ENCODE measurements at places on chromosomes 11 and 22. TPM values are rescaled to one million over a fixed set of nuclear protein-coding genes. Genes with fewer than 3 reads are reported as not detected.
A peak's percentile ranks its signal among the peaks of the same experiment; 100 is the strongest.

Gene XKR3
- not detected for total RNA-seq

Gene MS4A18
- not detected for total RNA-seq

Gene MMP8
- total RNA-seq = 0.51 TPM

Gene SCO2
- 1.3 TPM for total RNA-seq

Gene TBC1D10A
- total RNA-seq = 11.0 TPM

Gene GGT5
- 4.9 TPM for total RNA-seq

GRCh38 chr11:128336203-128336602 lies 251.2 kb downstream of the ETS1 start:
- no peak for DNase-seq

DNA sequence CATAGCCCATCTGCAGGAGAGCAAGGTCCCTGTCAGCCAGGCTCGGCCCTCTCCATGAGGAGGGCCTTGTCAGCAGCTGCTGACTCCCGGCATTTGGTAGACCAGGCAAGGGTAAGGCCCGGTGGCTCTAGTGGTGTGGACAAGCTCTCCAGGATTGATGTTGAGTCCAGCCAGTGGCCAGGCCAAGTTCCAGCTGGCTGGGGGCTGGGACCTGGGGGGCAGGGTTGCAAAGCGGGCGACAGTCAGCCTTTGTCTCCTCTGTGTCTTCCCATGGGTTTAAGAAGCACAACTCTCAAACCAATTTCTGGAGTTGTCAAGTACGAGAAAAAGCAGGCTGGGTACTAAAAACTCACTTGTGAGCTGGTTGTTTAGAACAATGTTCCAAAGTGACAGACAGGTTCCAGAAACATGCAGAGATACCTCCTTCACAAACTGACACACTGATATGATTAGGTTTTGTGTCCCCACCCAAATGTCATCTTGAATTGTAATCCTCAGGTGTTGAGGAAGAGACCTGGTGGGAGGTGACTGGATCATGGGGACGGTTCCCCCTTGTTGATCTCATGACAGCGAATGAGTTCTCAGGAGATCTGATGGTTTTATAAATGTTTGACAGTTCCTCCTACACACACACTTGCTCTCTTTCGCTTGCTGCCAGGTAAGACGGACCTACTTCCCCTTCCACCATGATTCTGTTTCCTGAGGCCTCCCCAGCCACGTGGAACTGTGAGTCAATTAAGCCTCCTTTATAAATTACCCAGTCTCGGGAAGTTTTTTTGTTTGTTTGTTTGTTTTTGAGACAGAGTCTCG lies 52.3 kb upstream of the SERPIND1 start:
- no peak for DNase-seq

DNA sequence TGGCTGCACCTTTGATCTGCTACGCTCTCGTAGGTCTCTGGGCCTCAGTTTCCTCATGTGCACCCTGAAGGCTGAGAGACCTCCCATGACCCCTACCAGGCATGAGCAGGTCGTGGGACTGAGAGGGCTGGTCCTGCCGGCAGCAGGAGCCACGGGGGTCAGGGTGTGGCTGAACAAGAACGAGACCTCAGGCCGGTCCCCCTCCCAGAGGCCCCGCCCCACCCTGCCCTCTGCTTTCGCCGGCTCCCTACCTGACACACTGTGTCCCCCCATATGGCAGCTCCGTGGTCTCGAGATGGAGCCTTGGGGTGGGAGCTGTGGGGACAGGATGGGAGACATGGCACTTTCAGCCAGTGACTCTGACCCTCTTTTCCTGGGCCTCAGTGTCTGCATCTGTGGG lies 40.6 kb downstream of the CDKN1C start:
- no peak for DNase-seq

GRCh38 chr11:18463439-18463838 lies 7.8 kb downstream of the LDHAL6A start:
- no peak for DNase-seq

DNA sequence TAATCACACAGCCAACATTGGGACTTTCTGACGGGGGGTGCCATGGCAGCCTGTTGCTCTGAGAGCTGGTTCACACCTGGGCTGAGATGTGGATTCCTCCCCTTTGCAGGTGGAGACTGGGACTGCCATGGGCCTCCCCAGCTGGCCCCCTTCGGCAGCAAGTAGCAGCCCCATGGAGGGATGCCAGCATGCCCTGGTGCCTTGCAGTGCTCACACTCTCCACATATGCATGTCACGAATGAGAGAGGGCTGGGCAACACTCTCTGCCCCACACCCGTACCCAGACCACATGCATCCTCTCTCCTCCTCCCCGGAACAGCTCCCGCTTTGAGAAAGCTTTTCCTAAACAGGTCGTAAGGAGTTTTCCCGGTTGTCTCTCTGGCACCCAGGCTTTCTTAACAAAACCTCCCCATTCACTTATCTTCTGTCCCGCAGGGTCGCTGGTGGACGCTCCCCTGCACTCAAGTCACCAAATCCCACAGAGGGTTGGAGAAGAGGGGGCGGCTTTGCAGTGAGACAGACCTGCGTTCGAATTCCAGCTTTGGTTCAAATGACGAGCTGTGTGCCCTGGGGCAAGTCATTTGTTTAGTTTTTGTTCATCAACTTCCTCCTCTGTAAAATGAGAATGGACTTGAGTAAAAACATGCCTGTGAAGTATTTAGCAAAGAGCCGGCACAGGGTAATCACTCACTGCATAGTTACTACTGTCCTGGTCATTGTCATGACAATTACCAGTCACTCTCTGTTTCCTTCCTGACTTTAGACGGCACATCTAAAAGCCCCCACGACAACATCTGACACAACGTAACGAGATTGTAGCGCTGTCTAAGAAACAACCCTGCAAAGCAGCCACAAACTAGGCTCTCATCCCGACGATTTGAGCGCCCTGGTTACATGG lies 231.3 kb upstream of the B3GAT1 start:
- DNase-seq = no peak

- DNase-seq = no peak
Observed at GRCh38 chr22:23649071-23649501, 17.0 kb upstream of the DRICH1 start.

GRCh38 chr22:44658311-44658953 lies 43.6 kb upstream of the PRR5 start:
- DNase-seq = peak; percentile 91

GRCh38 chr11:12090061-12090591 lies 20.3 kb upstream of the MICAL2 start:
- DNase-seq = peak; percentile 35

- no peak for DNase-seq
Observed at GRCh38 chr22:47034076-47034808, 271.8 kb downstream of the TBC1D22A start.

GRCh38 chr11:59187587-59187986 lies 15.7 kb downstream of the DTX4 start:
- DNase-seq = peak; percentile 95

GRCh38 chr11:76140912-76141574 lies 65.3 kb downstream of the WNT11 start:
- DNase-seq = no peak

- DNase-seq = no peak
Observed at GRCh38 chr11:9386901-9387300, 2.4 kb downstream of the IPO7 start.

DNA sequence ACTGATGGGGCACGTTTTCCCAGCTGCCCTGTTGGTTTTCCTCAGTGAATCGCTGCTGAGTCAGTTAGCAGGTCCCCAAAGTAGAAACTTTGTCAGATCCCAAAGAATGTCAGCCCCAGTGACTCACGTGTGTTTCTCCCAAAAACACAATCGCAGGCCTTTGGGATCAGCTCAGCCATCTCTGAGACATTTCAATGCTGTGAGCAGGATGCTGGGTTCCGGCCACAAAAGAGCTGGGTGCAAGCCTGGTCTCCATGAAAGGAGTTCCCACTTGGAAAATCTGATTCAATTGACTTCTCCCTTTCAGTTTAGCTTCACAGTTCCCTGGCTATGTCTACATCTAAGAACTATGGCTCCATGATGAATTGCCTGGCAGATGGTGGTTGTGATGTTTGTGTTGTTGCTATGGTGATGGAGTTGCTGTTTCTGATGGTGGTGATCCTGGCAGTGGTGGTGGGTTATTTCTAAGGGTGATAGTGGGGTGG lies 28.0 kb downstream of the MYEOV start:
- DNase-seq = no peak

GRCh38 chr11:60241786-60242185 lies 1.2 kb downstream of the MS4A4E start:
- DNase-seq = no peak

DNA sequence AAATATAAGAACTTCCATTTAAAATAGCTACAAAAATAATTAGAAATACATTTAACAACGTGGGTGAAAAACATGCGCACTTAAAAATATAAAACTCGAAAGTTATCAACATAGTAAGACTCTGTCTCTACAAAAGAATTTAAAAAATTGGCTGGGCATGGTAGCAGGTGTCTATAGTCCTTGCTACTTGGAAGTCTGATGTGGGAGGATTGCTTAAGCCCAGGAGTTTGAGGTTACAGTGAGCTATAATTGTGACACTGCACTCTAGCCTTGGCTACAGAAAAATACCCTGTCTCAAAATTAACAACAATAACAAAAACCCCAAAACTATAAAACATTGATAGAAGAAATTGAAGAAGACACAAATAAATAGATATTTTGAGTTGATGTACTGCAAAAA lies 13.8 kb upstream of the CASP12 start:
- DNase-seq = no peak

DNA sequence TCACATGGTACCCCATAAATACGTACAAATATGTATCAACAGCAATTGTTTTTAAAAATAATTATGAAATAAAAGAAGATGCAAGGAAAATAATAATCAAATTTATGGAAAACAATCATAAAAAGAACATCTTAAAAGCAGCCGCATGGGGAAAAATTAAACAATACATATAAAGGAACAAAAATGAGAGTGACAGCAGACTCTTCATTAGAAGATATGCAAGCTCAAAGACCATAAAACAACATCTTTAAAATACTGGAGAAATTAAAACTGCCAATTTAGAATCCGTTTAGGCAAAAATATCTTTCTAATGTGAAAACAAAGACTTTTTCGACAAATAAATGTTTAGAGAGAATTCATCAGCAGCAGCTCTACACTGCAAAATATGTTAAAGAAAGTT lies 190.6 kb upstream of the C11orf58 start:
- no peak for DNase-seq

DNA sequence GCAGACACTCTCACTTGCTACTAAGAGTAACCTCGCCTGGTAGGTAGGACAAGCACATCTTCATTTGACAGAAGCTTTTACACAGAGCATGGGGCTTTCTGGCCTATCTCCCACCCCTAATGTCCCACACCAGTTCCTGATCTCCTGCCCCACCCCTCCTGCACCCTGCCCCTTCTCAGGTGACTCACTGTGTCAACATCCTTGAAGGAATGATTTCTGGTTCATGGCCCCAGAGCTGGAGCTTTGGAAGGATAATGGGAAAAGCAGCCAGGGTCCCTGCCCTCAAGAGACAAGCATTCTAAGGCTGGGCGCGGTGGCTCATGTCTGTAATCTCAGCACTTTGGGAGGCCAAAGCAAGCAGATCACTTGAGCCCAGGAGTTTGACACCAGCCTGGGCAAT lies 47.2 kb downstream of the LRFN4 start:
- DNase-seq = no peak

DNA sequence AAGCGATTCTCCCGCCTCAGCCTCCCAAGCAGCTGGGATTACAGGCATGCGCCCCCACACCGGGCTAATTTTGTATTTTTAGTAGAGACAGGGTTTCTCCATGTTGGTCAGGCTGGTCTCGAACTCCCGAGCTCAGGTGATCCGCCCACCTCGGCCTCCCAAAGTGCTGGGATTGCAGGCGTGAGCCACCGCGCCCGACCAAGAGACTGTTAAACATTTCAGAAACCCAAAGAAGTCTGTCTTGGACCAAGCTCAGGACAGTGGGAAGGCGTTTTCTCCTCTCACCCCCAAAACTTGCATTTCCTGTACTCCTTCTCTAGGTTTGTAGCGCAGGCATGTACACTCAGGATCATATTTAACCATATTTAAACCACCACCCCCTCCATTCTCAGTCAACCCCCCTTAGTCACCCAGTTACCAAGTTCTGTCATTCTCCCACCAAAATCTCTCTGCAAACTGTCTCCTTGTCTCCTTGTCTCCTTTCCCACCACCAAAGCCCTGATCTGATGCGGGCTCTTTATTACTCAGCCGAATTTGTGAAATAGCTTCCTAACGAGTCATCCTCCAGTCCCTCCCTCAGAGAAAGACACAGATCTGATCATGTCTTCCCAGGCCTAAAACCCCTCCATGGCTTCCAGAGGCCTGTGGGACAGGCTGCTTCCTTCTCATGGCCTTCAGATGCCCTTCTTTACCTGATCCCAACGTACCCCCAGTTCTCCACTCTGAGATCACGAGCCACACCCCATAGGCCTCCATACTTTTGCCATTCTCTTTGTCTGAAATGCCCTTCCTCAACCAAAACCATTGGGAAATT lies 29.0 kb upstream of the CREB3L1 start:
- no peak for DNase-seq

DNA sequence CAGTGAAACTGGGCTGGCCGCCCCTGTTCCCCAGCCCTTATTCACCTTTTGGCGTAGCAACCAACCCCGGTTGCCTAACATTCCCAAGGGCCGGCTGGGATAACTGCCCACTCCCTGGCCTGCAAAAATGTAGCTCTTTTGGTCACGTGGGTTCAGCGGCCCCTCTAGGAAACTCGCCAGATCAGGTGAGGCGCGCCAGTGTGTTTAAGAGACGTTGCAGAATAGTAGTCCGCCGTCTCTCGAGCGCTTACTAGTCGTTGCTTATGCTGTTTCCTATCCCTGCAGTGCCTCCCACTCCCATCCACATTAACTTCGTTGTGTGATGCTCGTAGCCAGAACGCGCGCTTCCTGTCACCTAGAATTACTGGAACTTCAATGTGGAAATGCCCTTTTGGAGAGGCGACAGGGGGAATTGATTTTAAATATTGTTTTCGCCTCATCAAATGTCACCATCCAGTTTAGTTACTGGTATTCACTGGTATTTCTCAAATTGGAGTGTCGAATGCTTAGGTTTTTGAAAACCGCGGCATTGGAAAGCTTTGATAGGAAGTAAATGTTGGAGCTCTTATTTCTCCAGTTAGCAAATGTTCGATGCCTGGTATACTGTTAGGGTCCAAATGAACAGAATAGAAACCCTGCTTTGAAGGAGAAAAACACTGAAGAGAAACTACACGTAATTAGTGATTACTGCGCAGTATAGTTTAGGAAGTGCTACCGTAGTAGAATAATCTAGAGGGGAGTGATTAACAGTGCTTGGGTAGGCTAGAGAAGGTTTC lies 823 bp downstream of the CEP57 start:
- DNase-seq = peak; percentile 85

GRCh38 chr11:23166376-23166775 lies 306.1 kb upstream of the CCDC179 start:
- DNase-seq = no peak

- DNase-seq = peak; percentile 87
Observed at GRCh38 chr11:68659158-68659921, 25.0 kb upstream of the GAL start.

- no peak for DNase-seq
Observed at GRCh38 chr22:25143156-25144076, 56.2 kb upstream of the CRYBB3 start.

- DNase-seq = no peak
Observed at GRCh38 chr22:31526270-31526669, 29.9 kb downstream of the SFI1 start.

GRCh38 chr11:92670308-92670890 lies 299.1 kb upstream of the MTNR1B start:
- no peak for DNase-seq

Data from tongue (tissue), 3 donors.